Activated CD8-positive, alpha-beta memory T cell treated with anti-CD3 and anti-CD28 coated beads, Interleukin-2, amount 50 U/mL, for 4 hours (primary cell): ENCODE measurements at places on chromosomes 11 and 22.

- no peak for DNase-seq
These were observed 3.9 kb upstream of the PLA2G3 start for GRCh38 chr22:31144223-31144622.

DNA sequence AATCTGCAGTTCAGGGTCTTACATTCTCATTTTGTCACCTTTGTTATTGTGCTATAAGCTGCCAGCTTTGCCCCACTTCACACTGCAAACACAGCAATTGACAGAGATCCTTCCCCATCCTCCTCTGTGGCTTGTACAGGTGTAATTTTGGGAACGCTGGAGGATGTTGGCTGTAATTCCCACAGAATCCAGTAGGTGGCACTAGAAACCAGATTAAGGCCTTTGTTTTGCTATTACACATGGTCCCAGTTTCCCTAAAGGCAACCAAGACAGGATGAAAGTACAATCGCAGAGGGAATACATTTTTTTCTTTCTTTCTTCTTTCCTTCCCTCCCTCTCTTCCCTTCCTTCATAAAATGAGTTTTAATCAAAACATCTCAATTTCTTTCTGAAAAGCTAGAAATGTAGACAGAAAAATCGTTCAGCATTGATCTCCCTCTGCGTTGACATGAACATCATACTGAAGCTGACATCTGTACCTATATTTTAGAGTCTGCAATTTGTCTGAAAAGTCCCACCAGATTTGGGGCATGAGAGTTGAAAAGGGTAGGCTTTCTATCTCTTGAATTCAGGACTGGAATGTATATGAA is 21.3 kb upstream of the NELL1 start:
- peak; percentile 18 for DNase-seq

- DNase-seq, result no peak
These were observed 18.1 kb downstream of the RNH1 start for GRCh38 chr11:488992-489391.

- no peak for DNase-seq
These were observed 13.6 kb downstream of the P2RY6 start for GRCh38 chr11:73285721-73286120.

GRCh38 chr11:108237058-108237481 is 14.2 kb downstream of the ATM start:
- DNase-seq, result no peak

GRCh38 chr22:37448516-37449127 is 21.3 kb upstream of the ELFN2 start:
- no peak for DNase-seq

DNA sequence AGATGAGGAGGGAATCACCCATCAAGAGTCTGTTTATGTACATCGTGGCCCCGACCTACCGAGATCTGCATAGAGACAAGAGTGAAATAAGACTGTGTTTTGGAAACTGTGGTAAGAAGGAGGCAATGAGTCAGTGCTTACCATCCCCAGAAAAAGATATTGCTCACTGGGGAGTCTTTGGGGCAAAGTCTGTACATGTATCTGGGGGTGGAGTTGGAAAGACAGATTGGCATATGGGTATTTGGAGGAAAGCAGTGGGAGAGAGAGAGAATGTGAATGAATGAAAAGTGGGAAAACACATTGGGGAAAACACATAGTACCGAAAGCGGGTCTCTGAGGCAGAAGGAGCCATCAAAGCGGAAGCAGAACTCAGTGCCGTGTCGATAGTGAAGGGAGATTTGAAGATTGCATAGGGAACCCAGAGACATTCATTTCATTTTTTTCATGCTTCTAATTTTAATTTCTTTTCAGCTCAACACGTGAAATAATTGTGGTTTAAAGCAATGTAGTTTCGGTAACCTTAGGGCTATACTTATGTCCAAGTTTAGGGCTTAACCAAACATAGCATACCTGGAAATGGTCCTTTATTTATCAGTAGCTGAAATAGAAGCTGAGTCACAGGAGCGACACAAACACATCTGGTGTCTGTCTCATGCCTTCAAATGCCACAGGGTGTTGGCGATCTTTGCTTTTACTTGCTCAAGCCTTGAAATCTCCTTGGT is 98.6 kb upstream of the CD44 start:
- peak; percentile 52 for DNase-seq

GRCh38 chr22:46116491-46116958 is 33.8 kb upstream of the PPARA start:
- DNase-seq, result peak; percentile 82

DNA sequence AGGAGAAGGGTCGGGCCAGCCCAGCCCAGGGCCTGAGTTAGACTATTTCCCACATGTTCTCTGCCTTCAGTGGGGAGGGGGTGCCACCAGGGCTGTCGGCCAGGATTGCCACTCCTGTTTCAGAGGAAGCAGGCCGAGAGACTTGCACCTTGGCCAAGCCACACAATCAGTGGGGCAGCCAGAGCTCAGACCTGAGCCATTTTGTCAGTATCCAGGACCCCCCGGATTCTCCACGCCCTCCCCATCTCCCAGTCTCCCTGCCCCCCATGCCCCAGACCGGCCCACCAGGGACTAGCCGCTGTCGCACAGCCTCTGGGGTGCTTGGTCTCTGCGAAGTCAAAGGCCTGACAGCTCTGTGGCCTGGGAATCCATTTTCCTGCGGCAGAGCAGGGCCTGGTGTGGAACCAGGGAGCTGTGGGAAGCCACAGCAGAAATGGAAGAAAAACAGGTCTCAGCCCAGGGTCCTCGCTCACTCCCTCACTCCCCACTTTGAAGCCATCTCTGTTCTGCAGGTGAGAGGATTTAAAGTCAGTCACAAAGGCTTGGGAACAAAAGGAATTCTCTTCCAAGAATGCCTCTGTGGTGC is 25.5 kb upstream of the MGAT3 start:
- no peak for DNase-seq

- DNase-seq, result no peak
These were observed 910.4 kb downstream of the METTL15 start for GRCh38 chr11:29018631-29019030.

DNA sequence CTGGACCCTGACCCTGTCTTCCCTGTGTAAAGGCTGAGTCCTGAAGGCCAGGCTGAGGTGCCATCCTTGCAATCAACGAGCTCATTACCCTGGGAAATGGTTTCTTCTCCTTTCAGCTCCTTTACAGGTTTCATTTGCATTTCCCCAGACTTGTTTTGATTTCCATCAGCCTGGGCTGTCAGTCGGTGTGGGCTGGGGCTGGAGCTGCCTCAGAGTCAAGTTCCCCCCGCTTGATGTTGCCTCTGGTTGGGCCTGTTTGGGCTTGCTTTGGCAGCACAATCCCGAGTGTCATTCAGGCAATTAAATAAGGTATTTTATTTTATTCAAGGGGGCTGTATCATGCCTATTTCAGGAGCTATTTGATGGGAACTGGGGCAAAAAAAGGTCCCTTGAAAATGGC is 424.9 kb downstream of the INSC start:
- no peak for DNase-seq

- DNase-seq, result no peak
These were observed 745 bp downstream of the C22orf39 start for GRCh38 chr22:19446603-19447329.

GRCh38 chr22:31951194-31952093 is 7.1 kb downstream of the YWHAH start:
- DNase-seq, result no peak

- DNase-seq, result no peak
These were observed 3.7 kb upstream of the HSPA8 start for GRCh38 chr11:123065621-123066020.

DNA sequence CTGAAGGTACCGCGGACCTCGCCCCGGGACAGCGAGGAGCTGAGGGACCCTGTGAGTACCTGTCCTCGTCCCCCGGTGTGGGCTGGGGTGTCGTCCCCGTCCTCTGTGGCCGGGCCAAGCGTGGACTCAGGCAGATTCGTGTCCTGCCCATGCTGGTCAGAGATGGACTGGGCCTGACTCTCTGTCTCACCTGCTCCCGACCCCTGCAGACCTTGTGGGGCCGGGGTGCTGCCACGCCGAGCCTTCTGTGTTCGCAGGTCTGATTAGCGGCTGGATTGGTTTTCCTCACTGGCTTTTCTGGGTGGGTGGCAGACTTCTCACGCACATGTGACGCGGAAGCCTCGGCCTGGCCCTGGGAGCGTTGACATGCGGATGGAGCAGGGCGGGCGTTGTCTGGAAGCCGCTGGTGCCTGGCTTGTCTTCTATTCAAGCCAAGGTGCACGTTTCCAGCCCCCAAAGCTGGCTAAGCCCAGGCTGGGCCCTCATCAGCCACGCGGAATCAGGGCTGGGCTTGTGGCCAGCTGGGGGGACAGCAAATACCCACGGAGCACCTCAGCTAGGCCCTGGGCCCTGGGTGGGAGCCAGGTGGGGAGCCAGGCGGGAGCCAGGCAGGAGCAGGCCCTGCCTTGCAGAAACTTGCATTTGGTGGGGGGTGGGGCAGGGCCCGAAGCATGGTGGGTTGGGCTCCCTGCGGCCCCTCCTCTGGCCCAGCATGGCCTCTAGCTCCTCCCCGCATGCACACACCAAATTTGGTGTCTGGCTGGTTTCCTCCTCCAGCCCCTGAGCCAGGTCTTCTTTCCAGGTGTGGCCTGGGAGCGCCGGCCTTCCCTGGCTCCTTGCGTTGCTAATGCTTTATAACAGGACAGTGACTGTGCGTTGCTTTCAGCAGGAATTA is 7.0 kb downstream of the GRAMD4 start:
- DNase-seq, result no peak

- DNase-seq, result no peak
These were observed 63.2 kb downstream of the PACS1 start for GRCh38 chr11:66133216-66133775.

GRCh38 chr22:37166675-37167066 is 17.0 kb upstream of the IL2RB start:
- DNase-seq, result peak; percentile 86

DNA sequence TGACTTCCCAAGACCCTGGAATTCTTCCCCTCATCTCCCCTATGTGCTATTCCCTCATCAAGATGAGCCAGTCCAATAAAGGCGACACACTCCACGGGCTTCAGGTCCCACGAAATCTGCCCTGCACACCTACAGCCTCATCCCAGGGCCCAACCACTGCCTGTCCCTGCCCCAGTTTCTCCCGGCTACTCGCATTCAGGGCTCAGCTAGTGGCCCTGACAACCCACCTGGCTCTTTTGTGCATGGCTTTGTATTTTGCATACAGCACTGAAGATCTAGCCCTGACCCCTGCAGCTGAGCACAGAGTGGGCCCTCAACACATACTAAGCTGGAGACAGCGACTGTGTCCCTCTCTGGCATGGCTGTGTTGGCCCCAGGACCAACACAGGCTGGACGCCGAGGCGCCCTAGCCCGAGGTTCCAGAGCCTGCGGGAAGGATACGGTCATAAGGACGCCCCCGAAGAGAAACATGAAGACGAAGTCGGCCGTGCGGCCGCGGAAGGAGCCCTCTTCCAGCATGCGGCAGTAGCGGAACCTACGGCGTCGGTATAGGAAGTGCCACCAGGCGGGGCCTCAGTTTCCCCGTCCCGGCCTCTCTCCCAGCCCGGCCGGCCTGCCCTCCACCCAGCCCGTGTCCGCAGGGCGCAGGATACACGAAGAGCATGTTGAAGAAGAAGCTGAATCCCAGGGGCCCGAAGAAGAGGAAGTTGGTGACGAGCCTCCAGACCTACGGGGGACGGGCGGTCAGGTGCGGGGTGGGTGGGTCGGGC is 710 bp downstream of the DERL3 start:
- DNase-seq, result no peak

- no peak for DNase-seq
These were observed 2.3 kb downstream of the TSPAN4 start for GRCh38 chr11:844693-845644.

DNA sequence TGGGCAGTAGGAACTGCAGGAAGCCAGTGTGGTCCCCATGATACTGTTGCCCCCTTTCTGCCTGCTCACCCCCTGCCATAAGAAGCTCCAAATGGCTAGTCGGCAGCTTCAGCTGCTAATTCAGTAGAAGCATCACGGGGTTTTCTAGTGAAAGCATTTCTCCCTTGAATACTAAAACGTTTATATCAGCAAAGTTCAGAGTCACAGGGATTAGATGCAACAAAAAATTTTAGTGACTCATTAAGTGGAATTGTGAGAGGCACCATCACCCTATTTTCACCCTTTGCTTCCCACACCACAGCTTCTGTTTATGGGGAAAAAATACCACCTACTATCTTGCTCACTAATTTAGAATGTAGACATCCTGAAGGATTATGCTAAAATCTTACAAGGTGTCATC is 25.2 kb downstream of the RAB39A start:
- DNase-seq, result no peak

GRCh38 chr11:96335388-96335787 is 7.6 kb downstream of the MAML2 start:
- no peak for DNase-seq

DNA sequence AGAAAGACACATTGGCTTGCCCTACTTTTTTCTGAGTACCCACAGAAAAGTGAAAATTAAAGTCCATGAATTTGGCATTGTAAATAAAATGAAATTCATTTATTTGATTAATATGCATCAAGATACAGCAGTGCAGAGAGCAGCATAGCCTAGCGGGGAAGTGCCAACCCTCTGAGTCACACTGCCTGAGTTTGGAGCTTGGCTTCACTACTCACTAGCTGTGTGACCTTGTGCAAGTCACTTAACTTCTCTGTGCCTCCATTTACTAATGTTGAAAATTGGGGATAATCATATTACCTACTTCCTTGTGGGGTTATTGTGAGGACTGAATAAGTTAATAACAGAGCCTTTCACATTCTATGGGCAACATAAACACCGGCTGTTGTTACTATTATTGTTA is 111.5 kb upstream of the CSNK2A3 start:
- no peak for DNase-seq

- DNase-seq, result no peak
These were observed 70.8 kb downstream of the WNT7B start for GRCh38 chr22:45905924-45906865.

- no peak for DNase-seq
These were observed 17.9 kb downstream of the TUB start for GRCh38 chr11:8098879-8099278.

- DNase-seq, result no peak
These were observed 9.6 kb downstream of the REXO2 start for GRCh38 chr11:114448749-114449482.

DNA sequence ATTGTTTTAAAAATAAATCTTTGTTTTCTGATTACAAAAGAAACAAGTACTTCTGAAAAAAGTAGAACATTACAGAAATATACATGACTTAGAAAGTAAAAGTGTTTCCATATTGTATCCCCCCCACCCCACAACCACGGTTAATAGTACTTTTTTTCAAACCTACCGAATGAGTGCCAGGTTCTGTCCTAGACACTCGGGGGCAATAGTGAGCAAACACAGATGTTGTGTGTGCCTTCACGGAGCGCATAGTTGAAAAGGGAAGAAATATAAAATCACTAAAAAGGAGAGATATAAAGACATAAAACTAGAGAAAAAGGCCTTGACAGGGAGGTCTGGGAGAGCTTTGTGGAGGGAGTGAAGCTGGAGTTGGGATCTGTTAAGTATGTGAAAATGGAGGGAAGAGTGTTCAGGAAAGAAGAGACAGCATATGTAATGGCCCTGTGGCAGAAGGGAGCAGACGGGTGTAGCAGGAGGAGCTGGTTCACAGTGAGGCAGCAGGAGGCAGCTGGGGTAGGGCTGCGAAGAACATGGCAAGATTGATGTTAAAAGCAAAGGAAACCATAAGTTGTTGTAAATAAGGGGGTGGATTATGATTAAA is 42.1 kb upstream of the ALX4 start:
- no peak for DNase-seq

- no peak for DNase-seq
These were observed 1495.7 kb downstream of the TBC1D22A start for GRCh38 chr22:48258064-48258701.
